ENCODE measurements at places on chromosomes 6 and 20.
A peak's percentile ranks its signal among the peaks of the same experiment; 100 is the strongest.

DNA sequence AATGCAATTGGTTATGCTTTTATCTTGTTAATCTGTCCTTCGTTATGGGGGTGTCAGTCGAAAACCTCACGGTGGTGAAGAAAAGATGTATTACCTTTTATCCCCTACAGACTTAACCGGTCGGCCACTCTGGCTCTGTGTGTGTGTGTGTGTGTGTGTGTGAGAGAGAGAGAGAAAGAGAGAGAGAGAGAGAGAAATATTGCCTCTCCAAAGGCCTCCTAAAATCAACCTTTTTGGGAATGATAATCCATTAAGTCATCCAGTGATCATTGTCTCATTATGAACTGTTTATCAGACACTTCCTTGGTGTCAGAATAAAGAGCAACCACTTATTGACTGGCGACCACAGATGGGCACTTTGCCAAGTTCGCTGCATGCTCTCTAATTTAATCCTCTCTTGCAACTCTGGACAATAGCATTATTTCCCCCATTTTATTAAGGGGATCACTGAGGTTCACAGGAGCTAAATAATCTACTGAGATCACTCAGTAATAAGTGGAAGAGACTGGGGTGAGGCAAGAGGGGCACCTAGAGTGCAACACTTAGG lies 30.7 kb downstream of the SLC35D3 start:
- DNase-seq, result no peak

GRCh38 chr20:54086507-54087039 lies 16.2 kb upstream of the BCAS1 start:
- DNase-seq, result no peak

DNA sequence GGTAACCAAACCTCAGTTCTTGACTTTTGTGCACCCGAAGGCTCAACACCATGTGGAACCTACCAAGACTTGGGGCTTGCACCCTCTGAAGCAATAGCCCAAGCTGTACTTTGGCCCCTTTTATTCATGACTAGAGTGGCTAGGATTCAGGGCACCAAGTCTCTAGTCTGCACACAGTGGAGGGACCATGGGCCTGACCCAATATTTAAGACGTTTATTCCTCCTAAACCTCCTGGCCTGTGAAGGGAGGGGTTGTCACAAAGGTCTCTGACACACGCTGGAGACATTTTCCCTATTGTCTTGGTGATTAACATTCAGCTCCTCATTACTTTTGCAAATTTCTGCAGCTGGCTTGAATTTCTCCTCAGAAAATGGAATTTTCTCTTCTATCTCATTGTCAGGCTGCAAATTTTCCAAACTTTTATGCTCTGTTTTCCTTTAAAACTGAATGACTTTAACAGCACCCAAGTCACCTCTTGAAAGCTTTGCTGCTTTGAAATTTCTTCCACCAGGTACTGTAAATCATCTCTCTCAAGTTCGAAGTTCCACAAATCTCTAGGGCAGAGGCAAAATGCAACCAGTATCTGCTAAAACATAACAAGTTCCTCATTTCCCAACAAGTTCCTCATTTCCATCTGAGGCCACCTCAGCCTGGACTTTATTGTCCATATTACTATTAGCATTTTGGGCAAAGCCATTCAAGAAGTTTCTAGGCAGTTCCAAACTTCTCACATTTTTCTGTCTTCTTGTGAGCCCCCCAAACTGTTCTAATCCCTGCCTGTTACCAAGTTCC lies 481.4 kb upstream of the BTBD3 start:
- no peak for DNase-seq

DNA sequence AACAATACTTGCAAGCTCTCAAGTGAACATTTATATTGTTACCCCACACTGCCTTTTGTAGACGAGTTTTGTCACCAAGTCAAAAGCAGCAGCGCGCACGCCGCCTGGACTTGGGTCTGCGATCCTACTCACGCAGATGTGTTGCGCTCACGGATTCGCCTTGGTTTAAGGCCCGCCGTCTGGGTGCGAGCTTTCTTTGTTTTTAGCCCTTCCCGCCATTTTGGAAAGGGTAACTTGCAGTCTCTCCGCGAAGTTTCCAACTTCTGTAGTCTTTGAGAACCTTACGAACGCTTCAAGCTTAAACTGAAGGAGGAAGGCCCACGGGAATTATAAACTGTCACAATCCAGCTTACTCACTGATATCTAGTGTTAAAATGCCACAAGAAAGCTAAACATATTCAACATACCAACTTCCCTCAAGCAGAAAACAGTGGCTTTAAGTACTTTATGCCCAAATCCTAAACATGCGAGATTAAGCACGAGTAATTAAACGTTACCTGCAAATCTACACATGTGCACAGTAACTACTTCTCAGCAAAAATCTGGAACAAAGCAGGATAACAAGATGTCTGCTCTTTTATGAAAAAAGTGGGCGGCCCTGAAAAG lies 80.4 kb upstream of the BTN3A2 start:
- DNase-seq, result no peak

- no peak for DNase-seq
These were observed 439.0 kb upstream of the JAG1 start for GRCh38 chr20:11112832-11113231.

GRCh38 chr6:69784595-69785377 lies 12.0 kb downstream of the LMBRD1 start:
- no peak for DNase-seq

DNA sequence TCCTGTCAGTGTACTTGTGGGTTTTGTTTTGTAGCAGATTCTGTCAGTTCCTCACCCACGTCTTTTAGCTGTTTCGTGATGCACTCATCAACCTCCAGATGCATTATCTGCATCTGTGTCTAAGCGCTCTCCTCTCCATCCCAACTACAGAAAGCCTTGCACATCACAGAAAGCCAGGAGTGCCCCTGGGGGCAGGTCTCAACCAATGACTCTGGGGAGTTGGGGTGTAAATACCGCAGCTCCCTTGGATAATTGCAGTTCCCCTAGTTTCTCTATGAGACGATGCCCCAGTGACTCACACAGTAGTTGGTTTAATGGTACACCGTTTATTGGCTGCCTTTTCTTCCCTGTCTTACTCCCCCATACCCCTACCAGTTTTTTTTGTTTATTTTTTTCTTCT lies 158.1 kb downstream of the SOX4 start:
- no peak for DNase-seq

DNA sequence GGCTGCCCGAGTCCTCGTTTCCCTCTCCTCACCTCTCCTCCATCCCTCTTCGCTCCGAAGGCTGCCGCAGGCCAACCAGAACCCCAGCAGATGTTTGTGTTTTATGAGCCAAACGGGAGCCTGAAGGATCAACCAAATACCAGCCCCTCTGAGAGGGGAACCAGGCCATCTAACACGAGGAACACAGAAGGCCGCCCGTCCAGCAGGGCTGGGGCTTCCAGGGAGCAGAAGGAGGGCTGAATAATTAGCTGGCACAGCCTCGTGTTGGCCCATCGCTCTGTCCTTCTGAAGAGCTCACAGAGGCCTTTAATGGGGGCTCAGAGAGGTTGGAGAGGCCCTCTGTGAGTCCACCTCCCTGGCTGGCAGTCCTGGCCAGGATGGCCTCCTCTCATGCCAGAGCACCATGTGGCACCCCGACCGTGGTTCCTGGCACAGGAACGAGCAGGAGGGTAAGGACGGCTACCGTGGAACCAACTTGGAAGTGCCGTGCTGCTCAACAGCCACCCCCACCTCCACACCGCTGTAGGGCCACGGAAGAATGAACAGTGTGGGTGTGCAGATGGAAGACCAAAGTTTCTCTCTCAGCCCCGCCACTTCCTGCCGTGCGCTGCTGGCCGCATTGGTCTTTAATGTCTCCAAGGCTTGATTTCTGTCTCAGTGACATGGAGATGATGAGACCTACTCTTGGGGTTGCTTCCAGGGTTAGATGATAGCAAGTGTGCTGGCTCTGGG lies 155.2 kb downstream of the SCML4 start:
- no peak for DNase-seq

DNA sequence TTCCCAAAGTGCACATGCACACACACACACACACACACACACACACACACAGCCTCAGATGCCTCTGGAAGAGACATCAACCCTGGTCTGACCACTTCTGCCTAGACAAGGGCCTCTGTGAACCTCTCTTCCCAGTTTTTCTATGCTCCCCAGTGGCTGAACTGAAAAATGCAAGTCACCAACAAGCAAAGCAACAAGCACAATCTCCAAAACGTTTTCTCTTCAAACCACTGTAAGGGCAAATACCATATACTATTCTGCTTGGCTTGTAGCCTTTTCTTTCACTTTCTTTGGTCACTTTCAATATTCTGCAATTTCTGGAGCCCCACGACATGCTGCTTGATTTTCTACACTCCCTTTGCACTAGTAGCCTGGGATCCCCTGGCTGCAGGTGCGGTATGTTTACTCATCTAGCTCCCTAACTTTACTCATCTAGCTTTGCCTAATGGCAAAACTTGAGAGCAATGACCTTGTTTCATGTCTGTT lies 121.4 kb upstream of the DST start:
- DNase-seq, result peak; percentile 33
